ENCODE measurements at places on chromosomes 6 and 20.

DNA sequence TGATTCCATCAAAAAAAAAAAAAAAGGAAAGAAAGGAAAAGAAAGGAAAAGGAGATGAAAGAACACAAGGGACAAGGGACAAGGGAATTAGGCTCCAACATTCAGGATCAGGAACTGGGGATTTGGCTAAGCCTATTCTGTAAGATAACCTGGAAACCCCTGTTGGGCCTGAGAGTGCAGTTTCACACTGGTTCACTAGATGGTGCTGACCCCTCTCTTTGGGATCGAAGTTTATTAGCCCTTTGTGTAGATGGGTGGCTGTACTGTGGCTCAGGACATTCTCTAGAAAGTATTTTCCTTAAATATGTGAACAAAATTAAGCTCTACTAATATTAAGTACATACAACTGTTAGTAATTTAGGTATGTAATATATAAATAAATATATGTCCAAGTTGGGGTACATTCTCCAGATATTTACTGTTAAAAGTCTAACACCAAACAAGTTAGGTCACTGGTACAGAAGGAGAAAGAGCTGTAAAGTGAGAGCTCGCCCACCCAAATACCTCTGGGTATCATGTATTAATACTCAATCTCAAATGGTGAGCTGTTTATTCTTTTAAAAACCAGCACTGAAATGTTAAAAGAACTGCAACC is 6.3 kb downstream of the OR2A4 start:
- no peak for DNase-seq

GRCh38 chr6:37630281-37630799 is 67.3 kb downstream of the MDGA1 start:
- DNase-seq = no peak

DNA sequence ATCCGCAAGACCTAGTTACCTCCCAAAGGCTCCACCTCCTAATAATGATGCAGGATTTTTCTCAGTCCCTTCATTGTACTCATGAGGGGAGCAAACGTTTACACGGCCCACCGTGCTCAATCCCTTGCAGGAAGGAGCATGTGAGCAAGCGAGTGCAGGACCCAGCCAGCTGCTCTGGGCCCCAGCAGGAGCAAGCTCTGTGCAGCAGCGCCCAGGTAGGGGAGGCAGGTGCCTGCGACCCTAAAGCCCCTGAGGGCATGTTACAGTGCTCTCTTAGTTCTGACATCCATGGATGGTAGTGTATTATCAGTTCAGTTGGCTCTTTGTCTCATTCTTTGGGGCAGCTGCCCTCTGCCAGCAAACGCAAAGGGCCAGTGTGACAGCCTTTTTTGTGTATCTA is 143.4 kb downstream of the TBXT start:
- no peak for DNase-seq

- no peak for DNase-seq
These were observed 149.9 kb downstream of the RALGAPA2 start for GRCh38 chr20:20562507-20562906.

DNA sequence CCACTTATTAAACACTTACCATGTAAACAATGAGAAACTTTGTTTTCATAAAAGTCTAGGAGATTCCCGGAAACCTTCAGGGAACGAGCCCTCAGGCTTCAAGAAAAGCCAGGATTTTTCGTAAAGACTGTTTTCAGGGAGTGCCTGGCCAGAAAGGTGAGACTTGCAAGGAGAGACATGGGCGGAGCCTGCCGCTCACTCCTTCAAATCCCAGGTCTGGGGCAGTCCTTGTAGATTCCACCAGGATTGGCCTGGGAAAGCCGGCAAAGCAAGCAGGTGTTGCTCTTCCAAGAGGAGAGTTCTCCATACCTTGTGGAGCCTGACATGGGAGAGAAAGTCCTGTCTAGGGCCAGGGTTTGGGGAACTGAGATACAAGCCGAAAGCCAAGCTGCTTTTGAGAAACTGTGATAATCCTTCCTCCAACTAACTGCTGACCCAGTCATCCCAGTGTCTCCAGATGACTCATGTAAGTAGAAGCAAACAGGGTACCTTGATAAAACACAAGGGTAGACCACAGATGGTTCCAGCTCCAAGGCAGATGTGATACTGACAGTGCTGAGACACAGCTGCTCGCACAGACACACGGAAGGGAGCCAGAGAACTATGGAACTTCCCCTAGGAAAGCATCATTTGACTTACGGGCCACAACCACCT is 69.4 kb upstream of the NAA20 start:
- DNase-seq = no peak

DNA sequence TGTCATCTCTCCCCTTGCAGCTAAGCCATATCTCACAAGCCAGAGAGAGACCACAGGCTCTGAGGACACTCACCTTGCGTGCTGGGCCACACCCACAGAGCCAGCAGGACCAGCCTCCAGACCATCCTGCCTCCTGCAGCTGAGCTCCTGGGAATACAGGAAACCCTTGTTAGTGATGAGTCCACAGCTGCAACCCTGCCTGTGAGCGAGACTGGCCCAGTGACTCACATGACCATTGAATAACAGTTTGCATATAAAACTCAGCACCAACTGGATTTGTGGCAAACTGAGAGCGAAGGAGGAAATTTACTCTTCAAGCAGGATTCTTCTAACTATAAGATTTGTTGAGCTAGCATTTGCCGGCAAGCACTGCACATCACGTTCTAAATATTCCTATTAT is 3.0 kb downstream of the THBS2 start:
- DNase-seq = peak; percentile 85

- DNase-seq = peak; percentile 74
These were observed 2.4 kb downstream of the CSTL1 start for GRCh38 chr20:23441850-23442313.

- no peak for DNase-seq
These were observed 4.0 kb upstream of the GJB7 start for GRCh38 chr6:87333033-87333432.

- DNase-seq = no peak
These were observed 79.0 kb upstream of the FYN start for GRCh38 chr6:111952274-111952673.

DNA sequence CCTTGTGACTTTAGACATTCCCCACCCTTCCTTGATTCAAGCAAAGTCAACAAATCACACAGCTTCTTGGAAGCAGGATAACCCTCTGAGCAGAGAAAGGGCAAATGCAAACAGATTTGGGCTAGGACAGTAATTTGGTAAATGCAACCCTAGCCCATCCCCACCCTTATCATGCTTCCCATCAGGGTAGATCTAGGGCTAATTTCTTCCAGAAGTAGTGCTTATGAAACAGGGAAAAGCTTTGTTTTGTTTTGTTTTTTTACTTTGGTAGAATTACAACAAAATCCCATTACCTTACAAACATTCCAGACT is 525.1 kb upstream of the NOX3 start:
- DNase-seq = no peak

DNA sequence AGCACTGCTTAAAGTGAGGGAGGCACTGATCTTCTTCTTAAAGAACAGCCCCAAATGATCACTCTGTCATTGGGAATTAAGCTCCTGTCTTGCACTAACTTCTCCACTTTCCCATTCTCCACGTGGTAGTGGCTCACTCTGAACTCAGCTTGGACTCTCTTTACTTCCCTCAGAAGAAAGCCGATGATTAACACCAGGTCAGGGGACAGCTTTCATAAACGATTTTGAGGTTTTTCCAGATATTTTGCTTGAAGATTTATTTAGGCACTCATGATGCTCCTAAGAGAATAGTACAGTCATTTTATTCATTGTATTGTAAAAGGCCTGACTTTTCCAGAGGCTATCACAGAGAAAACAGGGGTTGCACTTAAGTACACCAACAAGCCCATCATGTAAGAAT is 81.0 kb upstream of the LTV1 start:
- no peak for DNase-seq

- no peak for DNase-seq
These were observed 178.3 kb upstream of the FOXA2 start for GRCh38 chr20:22762576-22763256.

DNA sequence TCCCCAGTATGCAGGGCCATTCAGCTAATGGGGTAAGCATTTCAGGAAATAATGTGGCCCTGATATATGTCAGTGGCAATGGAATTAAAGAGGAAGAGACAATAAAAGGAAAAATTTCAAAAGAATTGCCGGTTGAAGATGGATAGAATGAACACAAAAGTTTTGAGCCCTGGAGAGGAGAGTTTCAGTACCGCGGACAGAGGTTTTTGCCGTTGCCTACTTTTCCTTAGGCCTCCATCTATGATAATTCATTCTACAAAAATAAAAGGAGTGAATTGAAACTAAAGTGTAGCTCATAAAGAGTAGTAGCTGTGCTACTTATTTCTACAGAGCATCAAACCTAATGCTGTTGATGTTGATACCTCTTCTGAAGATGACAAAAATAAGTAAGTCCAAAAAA is 140.7 kb downstream of the RNASET2 start:
- no peak for DNase-seq

DNA sequence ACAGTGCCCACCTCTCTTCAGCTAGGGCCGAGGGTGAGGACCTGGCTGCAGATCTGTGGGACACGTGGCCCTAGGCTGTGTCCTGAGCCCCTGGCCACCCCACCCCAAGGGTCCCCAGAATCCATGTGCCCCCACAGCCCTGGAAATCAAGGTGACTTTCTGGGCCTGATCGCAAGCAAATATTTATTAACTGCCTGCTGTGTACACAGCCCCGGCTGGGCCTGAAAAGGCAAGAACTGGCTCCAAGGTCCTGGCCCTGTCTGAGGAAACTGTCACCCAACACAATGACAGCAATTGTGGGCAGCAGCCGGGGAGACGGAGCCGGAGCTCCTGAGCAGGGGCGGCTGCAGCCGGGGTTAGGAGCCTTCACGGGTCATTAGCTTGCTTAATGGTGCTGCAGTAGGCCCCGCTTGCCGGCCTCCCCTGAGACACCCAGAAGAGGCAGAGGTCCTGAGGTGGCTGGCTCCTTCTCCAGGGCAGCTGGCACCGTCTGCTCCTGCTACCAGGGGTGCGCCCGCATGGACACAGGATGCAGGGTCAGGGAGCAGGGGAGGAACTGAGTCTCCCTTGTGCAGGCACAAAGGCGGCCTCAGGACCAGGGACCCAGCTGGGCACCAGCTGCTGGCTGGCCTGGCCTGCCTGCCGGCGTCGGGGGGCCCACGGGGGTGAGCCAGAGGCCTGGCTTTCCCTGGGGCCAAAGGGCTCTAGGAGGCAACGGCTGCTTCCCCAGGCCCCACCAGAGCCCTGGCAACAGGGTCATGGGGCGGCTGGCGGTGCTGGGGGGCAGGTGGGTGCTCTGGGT is 24.1 kb downstream of the NPEPL1 start:
- peak; percentile 63 for DNase-seq

- DNase-seq = no peak
These were observed 76.0 kb upstream of the ID4 start for GRCh38 chr6:19761121-19761520.

DNA sequence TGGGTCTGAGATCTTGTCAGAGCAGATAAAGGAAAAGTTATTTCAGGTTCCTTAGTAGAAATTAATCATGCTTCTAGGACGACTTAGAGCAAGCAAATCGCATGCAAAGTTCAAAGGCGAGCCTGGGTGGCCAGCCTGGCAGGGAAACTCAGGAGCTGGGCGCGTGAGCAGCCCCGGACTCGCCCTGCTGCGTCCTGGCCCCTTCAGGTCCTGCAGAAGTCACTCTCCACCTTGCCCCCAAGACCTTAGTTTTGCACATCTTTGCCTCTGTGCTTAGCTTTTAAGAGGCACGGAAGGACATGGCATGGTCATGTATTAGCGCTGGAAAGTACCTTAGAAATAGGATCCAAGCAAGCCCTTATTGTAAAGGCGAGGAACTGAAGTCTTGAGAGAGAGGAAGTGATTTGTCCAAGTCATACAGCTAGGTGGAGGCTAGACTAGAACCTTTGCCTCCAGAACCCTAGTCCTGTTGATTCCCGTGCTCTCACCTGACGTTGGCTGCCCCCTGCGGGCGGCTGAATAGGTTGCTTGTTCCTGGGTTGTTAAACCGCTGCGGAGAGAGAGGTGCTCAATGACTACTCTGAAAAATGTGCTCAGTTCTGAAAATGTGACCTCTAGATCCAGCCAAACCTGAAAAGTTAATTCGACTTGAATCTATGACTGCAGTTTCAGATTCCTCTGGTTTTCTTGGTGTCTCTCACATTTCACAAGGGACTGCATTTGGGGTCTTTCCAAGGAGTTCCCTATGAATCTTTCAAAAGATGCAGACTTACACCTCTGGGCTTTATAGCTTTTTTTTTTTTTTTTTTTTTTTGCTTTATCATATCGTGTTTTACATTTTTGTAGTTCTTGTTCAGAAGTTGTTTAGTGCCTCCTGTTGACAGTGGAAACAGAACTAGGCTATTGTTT is 2.7 kb downstream of the MYB start:
- no peak for DNase-seq

GRCh38 chr20:63751471-63752271 is 12.1 kb downstream of the SLC2A4RG start:
- DNase-seq = no peak

DNA sequence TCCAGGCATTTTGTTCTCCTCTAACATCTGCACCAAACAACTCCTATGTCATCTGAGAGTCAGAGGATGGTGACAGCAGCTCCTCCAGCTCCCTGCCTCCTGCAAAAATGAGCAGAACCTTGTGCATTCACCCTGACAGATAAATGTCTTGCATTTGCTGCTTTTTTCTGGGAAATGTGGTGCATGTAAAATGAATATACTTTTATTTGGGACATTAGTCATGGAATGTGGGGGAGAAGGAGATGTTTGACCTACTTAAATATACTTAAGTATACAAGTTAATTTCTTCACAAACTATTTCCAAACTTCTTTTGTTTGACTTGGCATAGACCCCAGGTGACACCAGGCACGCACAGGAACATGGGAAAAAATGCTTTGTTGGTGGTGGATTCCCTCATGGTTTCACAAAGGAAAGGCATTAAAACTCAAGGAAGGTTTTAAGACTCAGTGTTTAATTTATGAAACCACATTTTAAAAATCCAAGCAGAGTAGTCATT is 181.8 kb upstream of the MCHR2 start:
- no peak for DNase-seq

DNA sequence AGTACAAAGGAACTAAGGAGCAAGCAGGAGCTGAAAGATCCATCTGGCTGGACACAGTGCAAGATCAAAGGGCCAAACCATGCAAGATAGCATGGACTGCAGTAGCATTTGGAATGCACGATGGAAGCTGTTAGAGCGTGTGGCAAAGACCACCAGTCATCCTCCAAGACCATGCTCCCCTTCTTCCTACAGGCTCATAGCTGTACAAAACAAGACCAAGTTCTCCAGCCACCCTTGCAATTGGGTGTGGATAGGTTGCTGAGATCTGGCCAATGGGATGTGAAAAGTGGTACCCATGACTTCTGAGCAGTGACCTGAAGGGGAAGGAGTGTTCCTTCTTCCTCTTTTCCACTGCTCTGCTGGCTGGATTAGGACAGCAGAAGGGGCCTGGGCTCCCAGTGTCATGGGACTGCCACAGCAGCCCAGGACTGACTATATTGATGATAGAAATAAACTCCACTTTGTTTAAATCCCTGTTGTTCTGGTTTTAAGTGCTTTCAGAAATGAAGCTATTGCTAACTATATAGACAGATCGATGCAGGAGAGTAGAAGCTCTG is 64.9 kb downstream of the SLC22A23 start:
- DNase-seq = no peak

All from tibial artery (tissue), 4 donors.